ENCODE measurements at places on chromosomes 6 and 20.

DNA sequence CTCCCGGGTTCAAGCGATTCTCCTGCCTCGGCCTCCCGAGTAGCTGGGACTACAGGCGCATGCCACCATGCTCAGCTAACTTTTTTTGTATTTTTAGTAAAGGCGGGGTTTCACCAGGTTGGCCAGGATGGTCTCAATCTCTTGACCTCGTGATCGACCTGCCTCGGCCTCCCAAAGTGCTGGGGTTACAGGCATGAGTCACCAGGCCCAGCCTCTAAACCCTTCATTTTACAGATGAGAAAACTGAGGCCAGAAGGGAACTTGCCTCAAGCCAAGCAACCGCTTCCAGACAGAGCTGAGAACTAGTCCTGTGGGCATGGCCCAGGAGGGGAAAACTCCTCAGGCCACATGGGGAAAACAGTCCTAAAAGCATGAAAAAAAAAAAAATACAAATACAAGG is 47.1 kb downstream of the ZMYND8 start:
- DNase-seq = no peak

DNA sequence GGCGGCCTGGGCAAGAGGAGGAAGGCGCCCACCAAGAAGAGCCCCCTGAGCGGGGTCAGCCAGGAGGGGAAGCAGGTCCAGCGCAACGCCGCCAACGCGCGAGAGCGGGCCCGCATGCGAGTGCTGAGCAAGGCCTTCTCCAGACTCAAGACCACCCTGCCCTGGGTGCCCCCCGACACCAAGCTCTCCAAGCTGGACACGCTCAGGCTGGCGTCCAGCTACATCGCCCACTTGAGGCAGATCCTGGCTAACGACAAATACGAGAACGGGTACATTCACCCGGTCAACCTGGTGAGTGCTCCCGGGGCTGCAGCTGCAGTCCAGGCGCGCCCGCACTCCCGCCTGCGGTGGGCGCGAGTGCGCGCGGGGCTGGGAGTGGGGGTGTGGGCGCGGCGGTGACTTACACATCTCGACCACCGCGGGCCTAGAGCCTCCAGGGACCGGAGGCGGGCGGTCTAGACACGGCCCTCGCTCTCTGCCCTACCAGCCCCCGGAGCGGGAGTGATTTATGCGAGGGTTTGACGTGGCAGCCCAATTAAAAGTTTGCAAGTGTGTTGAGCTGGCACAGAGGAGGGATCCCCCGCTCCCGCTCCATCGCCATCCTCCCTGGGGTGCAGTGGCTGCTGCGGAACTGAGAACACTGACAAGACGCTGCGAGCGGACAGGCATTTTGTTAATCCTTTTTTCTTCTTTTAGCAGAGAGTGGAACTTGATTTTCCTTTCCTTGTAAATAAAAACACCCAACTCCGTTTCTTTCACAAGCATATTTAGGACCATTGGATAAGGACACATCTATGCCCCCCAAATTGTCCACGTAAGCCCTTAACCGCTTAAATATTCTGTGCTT is 867 bp downstream of the TCF21 start:
- DNase-seq = no peak

- no peak for DNase-seq
Measured at GRCh38 chr6:12313992-12314589, 23.9 kb downstream of the EDN1 start.

DNA sequence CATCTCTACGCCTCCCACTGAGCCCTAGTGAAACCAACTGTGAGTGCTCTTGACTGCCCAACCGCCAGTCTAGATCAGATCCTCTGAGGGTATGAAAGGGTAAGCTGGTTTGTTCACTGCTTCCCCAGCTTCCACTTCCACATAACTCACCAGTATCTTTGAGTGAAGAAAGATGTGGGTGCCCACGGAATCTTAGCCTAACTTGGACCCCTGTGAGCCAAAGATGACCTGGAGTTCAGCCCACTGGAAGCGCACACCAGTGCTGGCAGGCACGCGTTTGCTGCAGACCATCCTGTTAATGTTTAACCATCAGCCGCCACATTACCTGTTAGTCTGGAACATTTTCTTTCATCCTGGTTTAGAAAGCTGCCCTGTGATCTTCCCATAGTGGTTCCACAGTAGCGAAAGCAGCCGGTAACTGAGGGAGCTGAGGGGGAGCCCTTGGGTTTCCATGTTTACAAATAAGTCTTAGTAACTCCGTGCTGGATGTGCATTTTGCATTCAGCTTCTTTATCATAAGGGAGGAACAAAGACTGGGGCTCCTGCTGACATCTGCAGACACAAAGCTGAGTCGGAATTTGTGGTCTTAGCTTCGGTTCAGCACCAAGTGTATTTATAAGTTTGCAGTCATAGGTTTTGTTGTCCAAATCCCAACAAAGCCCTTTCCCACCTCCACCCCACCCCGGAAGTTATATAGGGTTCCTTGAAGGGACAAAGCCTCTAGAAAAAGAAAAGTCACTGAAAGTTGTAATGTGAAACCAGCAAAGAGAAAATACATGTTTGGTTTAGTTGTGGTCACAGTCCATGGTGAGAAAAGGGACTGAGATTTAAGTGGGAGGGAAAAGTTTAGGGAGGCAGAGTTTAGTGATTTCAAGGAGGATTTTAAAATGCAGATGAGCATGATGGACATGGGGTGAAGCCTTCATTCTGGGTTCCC is 71.0 kb downstream of the SSR1 start:
- no peak for DNase-seq

Measured in activated naive CD4-positive, alpha-beta T cell treated with anti-CD3 and anti-CD28 coated beads, Interleukin-2, amount 50 U/mL, for 16 hours (primary cell).